ENCODE measurements at places on chromosomes 2 and 18.

GRCh38 chr2:160109939-160110673, 47.7 kb upstream of the PLA2R1 start:
- DNase-seq = peak; percentile 74

DNA sequence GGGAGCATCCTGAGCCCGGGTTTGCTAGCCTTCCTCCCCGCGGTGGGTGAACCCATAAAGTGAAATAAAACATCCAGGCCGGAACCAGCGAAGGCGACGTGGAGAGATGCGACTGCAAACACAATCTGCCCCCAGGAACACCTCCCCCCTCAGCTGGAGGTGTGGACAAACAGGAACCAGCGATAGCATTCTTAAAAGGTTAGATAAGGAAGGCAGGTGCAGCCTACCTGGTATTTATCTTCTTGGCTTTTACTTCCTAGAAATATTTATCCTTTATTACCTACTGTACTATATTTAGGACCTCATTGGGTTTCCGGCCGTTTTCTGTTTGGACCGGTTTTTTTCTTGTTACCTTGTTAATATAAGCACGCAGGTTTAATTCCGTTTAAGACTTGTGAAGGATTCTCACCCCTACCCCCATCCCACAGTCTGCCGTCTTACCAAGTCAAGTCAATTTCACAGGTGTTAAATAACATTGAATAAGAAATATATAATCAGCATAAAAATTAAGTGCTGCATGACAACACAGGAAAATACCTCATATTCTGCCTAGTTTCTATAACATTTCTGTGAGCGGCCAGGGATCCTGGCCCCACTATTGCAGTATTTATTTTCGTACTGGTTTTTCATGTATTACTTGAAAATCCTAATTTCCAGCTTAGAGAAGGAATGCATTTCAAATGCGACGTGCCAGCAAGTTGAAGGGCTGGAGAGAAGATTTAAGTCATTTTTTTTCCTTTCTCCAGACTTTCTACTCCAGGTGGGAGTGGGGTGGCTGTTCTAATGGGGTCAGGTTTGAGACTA, 224.0 kb upstream of the ID2 start:
- DNase-seq = peak; percentile 54

DNA sequence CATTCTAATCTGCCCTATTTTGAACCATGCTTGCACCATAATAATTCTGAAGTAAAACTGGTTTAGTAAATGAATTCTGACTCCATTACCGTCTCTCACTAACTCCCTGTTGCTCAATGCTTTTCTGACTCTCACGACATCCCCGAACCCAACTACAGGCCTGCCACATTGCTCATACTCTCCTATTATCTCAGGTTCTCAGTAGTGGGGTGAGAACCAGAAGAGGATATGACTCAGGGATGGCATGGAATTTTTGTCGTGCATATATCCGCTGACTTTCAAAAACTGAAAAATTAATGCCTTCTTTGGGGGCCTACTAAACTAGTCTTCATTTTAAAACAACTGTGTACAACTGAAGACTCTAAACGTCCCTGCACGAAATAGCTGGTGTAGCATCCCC, 34.3 kb downstream of the NETO1 start:
- DNase-seq = no peak

DNA sequence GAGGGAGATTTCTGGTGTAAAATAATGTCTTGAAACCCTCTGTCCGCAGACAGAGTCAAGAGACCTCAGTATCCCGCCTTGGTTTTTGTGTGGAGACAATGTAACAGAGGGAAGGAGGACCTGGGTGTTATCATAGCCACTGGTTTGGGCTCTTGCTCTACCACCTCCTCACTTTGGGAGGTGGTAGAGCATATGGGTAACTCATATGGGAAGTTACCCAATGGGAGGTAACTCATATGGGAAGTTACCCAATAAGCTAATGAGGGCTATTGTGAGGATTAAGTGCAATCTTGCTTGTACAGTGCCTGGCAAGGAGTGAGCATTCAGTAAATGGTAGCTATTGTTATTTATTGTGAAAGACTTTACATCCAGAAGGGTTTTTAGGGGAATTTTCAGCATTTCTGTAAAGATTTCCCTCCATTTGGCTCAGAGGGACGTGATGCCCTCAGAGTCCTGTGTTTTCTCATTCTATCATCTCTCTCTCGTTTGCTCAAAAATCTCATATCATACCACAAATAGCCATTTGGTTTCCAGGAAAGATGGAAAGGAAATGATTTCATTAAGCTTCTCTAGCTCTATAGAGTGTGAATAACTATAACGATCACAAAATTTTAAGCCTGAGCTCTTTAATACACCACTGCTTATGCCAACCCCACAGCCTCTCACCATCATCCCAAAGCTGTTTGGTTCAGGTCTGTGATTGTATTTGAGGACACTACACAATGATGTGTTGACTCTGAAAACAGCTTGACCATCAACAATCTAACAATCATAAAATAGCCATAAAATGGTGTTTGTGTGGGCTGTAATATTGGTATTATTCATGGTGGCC, 307.7 kb downstream of the STK39 start:
- DNase-seq = no peak

GRCh38 chr2:172153156-172153555, 50.5 kb upstream of the DLX2 start:
- no peak for DNase-seq

All from NCI-H2081 (cell line).